GOT3 (cell line): ENCODE measurements at places on chromosomes 16 and 17.

DNA sequence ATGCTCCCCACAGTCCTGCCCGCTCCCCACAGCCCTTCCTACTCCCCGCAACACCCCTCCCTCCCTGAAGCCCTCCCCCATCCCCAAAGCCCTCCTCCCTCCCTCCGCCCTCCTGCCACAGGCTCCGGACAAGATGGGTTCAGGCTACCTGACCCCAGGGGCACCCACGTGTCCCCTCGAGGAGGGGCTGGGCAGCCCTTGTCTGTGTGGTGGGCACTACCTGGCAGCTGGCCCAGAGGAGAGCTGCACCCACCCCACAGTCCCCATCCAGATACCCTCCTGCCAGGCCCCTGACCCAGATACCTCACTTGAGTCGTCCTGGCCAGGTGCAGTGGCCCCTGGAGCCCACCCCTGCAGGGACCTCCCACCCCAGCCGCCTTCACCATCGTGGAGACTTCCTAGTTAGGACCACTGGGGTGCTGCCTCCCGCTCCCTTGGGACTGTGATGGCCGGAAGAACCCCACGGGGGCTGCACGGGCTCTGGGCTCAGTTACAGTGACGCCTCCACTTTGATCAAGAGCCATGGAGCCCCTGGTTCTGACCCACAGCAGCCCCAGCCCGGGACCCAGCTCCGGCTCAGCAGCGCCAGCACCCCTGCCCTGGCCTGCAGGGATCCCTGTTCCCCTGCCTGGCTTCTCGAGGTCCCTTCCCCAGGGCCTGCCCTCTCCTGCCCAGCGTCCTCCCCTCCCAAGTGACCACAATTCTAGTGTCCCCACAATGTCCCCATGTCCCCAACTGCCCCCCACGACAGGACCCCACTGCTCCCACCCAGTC lies 806 bp downstream of the PERCC1 start:
- DNase-seq: no peak

DNA sequence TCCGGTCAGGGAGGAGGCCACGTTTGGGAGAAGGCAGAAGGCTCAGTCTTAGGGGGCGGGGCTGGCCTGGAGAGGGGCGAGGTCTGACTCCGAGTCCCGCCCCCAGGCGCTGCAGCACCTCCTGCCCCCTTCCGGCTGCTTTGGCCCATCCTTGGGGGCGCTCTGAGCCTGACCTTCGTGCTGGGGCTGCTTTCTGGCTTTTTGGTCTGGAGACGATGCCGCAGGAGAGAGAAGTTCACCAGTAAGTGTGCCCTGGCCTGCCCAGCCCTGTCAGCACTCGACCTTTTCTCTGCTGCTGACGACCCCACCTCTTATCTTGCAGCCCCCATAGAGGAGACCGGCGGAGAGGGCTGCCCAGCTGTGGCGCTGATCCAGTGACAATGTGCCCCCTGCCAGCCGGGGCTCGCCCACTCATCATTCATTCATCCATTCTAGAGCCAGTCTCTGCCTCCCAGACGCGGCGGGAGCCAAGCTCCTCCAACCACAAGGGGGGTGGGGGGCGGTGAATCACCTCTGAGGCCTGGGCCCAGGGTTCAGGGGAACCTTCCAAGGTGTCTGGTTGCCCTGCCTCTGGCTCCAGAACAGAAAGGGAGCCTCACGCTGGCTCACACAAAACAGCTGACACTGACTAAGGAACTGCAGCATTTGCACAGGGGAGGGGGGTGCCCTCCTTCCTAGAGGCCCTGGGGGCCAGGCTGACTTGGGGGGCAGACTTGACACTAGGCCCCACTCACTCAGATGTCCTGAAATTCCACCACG lies 1.5 kb downstream of the TNFRSF12A start:
- peak; percentile 64 for DNase-seq

- DNase-seq: no peak
Measured at GRCh38 chr17:77218902-77219301, 78.1 kb downstream of the SEC14L1 start.

GRCh38 chr16:72978212-72978611 lies 69.7 kb downstream of the ZFHX3 start:
- no peak for DNase-seq

- DNase-seq: no peak
Measured at GRCh38 chr17:9470171-9470570, 105.4 kb downstream of the STX8 start.
